ENCODE measurements at places on chromosomes 1 and 21.

- DNase-seq = no peak
These were observed 181.6 kb downstream of the RASAL2 start for GRCh38 chr1:178275553-178275952.

GRCh38 chr21:29538115-29538514 lies 239.4 kb downstream of the BACH1 start:
- DNase-seq = no peak

- DNase-seq = no peak
These were observed 16.1 kb downstream of the CLCN6 start for GRCh38 chr1:11822091-11822490.

DNA sequence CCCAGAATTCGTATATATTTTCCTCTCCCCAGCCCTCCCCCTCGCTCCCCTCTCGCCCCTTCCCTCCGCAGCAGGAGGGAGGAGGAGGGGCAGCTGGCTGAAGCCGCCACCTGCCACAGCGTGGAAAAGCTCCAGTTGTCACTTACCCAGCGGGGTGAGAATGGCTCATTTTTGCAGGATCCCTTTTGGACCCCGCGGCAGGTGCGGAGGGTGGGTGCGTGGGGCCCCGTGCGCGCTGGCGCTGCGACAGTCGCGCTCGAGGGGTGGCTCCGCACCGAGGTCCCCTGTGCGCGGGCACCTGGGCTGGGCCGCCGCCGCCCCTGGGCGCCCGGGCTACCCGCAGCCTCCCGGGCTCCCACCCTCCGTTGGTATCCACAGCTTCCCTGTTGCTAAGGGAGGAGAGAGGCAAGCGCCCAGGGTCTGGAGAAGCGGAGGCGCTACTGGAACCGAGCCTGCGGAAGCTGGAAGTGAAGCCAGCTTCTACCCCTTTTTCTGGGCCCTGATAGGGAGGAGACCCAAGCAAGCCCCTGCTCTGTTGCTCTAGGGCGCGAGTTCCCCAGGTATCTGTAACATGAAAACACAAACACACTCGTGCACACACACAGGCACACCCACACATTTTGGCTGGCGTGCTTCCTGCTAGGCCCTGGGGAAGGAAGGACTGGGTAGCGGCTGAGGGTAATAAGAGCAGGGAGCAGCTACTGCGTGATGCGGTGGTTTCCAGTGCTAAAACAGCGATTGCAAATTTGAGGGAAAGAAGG lies at the start of gene ERICH3:
TSS of gene ERICH3 (minus strand) at position 442 of the 761 bp plus-strand sequence. CDS start at position 169, 273 bp downstream.
- DNase-seq = no peak

DNA sequence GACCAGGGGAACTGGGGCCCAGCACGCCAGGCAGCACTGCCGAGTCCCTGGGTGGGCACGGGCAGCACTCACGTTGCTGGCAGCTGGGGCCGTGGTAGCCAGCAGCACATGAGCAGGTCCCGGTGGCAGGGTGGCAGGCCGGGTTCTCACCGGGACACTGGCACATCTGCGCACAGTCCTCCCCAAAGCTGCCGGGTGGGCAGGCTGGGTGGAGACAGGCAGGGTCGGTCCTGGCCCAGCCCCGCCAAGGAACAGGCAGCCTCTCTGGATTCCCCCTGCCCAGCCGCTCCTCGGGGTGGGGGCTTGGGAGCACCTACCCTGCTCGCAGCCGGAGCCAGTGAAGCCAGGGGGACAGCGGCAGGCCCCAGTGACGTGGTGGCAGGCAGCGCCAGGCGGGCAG lies 42.5 kb downstream of the ARHGEF16 start:
- DNase-seq = no peak

GRCh38 chr1:56854521-56855099 lies at the start of gene C8A:
TSS of gene C8A (plus strand) at chr1:56854797. CDS start at chr1:56854902, 105 bp downstream.
- DNase-seq = no peak

GRCh38 chr1:248759644-248760043 lies 4.1 kb upstream of the LYPD8 start:
- DNase-seq = no peak

DNA sequence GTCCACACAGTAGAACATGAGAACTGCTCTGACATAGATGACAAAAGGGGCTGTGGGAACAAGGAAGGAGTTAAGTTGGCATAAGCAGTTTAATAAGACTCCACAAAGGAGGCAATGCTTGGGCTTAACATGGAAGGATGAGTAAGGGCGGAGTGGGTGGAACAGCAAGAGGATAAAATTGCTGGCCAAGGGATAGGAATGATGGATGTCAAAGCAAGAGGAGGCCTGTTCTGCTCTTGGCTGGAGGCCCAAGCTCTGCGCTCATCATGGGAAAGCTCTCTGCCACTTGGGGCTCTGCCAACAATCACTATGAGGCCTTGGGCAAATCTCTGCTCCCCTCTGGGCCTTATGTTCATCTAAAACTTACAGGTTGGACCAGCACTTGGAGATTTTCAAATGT lies 98.3 kb upstream of the CAMK1G start:
- no peak for DNase-seq

DNA sequence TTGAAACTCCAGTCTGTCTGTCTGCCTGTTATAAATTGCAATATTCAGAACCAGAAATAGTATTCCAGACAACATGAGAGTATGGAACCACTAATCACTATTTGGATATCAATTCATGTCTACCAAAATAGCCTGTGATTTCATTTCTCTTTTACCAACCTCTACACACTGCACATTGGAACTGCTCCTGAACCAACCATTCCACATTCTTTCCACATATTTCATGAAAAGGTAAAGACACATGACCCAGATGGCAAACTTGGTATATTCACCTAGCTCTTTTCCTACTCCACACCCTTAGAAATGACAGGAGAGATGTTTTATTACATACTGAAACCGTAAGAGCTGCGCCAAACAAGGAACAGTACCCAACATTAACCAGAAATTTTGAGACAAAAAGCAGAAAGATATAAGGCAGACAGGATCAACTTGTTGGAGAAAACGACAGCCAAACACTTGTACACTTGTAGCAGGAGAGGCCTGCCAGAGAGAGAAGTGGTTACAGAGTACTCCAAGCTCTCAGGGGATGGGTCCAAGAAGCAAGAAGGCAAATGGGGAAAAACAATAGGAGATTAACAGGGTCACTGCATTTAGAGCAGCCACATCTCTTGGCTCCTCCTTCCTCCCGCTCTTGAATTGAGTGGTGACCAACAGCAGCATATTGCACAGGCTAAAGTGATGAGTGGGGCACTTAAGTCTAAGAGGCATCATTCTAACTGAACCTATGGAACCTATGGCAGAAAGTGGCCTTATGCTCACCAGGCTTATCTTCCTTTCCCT lies 148.7 kb downstream of the SETD4 start:
- DNase-seq = no peak

DNA sequence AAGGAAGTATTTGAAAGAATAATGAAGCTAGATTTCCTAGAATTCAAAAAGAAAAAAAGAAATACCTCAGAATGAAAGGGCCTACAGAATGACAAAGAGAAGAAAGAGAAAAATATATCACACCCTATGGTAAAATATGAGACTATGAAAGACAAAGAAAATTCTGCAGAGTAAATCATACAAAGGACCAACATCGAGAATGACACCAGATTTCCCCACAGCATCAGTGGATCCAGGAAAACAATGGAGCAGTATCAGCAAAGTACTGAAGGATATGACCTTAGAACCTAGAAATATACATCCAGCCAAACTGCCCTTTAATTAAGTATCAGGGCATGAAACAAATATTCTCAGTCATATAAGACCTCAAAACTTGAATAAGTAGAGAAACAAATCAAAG lies 21.2 kb upstream of the IFNAR2 start:
- DNase-seq = no peak

GRCh38 chr1:176174108-176174507 lies 33.0 kb downstream of the COP1 start:
- DNase-seq = no peak

GRCh38 chr1:195899762-195900352 lies 708.4 kb downstream of the KCNT2 start:
- DNase-seq = no peak

DNA sequence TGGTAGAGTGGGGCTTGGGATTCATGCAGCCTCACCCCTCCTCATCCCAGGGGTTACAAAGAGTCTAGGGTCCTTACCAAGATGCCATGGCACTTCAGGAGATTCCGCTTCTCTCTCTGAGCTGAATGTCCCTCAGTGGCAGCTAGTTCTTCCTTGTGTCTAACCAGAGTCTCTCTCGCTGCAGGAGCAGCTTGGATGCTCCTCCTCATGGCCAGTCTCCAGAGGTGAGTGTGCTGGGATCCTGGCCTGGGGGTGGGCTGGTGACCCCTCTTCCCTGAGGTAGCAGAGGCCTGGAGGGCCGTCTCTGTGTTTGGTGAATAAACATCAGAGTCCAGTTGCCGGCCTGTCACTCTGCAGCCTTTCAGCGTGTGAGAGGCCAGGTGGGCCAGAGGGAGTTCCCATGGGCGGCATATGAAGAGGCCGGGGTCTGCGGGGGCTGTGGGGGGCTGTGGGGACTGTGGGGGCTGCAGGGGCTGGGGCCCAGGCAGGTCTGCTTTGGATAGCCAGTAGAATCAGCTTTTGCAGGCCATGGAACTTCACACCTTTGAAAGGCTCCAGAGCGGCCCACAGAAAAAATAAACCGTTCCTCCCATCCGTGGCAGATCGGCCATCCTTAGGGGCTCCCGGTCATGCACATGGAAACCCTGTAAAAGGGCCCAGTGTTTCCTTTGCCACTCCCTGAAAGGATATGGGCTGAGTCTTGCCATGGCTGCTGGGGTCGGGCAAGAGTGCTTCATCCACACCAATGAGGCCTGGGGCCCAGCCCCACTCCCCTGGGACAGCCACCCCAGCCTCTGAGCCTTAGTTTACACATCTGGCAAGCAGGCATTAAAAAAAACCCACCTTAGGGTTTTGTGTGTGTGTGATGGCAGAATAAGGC lies 256.4 kb downstream of the FOXD2 start:
- DNase-seq = no peak

DNA sequence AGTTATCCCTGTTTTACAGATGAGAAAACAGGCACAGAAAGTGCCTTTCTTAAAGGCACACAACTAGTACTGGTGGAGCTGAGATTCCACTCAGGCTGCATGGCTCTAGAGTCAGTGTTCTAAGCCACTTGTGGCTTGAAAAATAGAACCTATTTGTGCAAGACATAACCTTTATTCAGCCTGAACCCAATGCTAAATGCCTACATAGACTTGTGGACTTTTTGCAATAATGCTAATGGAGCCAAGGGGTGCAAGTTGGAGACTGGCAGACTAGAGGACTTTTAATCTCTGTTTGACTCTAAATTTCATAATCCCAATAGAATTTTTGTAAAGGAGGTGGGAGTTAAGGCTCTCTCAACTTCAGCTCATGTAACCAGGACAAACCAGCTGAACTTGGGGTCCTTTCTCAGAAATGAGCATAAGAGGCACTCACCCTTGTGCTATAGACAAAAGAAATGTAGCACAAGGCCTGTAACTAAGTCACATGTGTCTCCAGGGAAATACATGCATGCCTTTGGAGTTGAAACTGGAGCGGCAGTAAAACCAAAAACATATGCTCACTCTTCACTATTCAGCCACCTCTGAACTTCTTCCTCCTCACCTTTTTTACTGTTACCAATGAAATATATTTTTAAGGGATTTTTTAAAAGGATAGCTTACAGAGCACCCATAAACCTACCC lies 43.0 kb upstream of the AK4 start:
- no peak for DNase-seq

- no peak for DNase-seq
These were observed 370.6 kb downstream of the SMYD3 start for GRCh38 chr1:246136477-246136876.

GRCh38 chr1:2556277-2556677 lies at the start of gene TNFRSF14:
TSS of gene TNFRSF14 (plus strand) at chr1:2556371. CDS start at chr1:2556665, 294 bp downstream.
- no peak for DNase-seq

- no peak for DNase-seq
These were observed 2.7 kb downstream of the PIK3CD start for GRCh38 chr1:9654051-9654833.

- peak; percentile 95 for DNase-seq
These were observed at the start of gene CEP350 for GRCh38 chr1:179954493-179955286. TSS of gene CEP350 (plus strand) at chr1:179954810. CDS start at chr1:179986182, 31,372 bp downstream.

DNA sequence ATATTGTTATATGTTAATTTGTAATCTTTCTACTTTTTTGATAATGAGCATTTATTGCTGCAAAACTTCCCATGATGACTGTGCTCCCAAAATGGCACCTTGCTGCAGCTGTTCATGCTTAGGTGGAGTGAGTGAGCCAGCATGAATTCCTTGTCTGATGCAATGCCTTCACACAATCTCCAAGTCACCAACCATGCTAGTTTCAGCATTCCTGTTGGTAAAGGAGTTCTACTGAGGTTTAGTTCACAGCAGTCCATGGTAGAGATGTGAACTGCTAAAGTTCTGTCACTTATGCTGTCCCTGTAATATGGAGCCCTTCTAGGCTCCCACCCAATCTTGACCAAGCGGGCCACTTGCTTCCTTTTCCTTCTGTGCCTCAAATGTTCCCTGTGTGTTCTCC lies 26.2 kb upstream of the PRKACB start:
- DNase-seq = no peak

DNA sequence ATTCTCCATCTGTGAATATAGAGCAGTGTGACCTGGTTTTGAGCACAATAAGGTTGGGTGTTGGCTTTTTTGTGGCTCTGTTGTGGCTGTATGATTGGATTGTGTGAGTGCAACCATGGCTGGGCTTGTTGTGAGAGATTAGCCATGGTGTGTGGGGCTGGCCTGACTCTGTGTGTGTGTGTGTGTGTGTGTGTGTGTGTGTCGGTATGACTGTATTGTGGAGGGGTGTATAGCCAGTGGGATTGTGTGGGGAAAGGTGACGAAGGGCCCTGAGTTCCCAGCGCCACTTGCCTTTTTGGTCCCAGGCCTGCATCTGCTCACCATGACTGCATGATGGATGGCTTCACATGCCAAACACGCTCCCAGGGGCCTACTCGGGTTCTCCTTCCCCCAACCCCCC lies 5.9 kb upstream of the SLC6A9 start:
- DNase-seq = no peak

DNA sequence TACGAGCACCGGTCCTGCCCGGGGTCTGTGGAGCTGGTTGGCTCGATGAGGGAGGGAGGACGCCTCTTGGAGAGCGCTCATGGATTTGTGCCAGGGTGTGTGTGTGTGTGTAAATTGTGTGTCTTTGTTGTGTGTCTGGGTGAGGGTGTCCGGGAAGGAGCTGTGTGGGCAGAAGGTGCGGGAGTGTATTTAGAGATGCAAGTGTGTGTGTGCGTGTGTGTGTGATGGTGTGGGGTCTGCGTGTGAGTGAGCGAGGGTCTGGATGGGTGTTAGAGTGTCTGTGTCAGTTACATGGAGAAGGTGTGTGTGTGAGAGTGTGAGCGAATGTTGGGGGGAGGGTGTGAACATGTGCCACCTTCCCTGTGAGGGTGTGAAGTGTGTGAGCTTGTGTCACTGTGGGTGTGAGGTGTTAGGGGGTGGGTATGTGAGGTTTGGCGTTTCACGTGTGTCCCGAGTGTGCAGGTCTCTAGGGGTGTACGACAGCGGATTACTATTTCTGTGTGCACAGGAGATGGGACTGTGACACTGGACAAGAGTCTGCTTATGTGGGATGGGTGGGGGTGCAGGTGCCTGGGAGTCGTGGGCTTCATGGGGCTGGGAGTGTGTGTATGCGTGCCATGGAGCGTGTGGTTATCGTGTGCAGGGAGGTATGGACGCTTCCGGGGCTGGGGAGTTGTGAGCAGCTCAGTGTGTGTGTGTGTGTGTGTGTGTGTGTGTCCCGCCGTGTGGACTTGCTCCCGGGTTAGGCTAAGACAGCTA lies 880 bp downstream of the IGSF21 start:
- DNase-seq = no peak

- DNase-seq = no peak
These were observed 17.2 kb upstream of the NPHP4 start for GRCh38 chr1:6009120-6010040.

GRCh38 chr1:4970532-4970931 lies 316.1 kb downstream of the AJAP1 start:
- no peak for DNase-seq
